AG09319 (cell line): ENCODE measurements at places on chromosomes 12 and 14.

GRCh38 chr12:7161811-7162210 lies 27.7 kb upstream of the PEX5 start:
- DNase-seq, result peak; percentile 47

- DNase-seq, result no peak
Observed at GRCh38 chr12:88960213-88960878, 380.1 kb upstream of the KITLG start.

DNA sequence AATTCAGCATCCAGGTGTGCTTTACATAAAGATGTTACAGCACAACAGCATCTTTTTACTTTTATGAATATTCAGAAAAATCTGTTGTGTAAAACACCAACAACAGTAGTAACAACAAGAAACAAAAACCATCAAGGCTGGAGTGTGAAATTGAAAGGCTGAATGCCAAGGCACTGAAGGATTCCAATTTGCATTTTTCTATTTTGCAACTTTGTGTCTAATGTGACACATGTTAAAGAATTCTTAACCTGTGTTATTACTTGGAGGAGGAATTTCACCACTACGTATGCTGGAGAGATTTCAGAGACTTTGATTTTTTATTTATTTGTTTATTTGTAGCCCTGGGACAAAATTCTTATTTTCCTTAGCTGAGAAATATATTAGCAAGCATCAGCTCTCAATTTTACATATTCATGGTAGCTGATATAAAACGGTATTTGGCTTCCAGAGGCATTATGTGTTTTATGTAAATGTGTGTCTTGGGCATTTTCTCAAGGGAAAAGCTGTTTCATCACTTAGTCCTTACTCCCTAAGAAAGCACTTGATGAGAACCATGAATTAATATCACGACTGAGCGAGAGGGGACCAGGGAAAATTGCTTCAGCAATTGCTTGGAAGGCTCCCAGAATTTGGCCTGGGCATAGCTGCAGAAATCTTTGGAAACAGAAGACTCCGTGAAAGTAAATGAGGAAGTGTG lies 475.4 kb downstream of the TMEM132D start:
- no peak for DNase-seq

DNA sequence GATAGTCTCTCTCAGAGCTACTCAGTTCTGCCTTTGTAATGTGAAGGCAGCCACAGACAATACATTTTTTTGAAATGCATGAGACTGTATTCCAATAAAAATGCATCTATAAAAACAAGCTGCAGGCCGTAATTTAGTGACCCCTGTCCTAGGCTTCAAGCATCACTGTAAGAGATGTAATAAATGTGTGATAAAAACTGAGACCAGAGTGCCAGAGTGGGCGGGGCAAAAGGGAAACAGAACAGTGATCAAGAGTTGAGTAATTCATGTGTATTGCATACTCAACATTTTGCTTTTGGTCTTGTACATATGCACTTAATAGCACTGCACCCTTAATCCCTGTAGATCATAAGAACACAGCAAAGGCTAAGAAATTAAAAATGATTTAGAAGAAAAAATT lies 743.5 kb downstream of the DIO2 start:
- DNase-seq, result no peak

DNA sequence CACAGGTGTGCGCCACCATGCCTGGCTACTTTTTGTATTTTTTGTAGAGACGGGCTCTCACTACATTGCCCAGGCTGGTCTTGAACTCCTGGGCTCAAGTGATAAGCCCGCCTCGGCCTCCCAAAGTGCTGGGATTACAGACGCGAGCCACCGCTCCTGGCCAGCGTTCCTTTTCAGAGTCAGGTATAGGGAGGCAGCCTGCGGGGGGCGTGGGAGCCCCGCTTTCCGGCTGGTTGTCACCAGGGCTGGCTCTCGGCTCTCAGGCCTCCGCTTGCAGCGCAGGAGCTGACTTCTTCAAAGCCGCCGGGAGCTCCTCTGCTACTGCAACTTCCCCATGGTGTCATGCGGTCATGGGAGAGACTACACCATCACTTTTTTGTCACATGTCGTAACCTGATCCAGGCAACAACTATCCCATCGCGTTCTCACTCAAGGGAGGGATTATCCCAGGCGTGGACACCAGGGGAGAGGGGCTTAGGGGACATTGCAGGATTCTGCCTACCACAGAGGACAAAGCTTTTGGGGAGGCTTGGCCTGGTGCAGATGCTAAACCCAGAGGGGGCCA lies 129.4 kb downstream of the SCARB1 start:
- DNase-seq, result no peak

GRCh38 chr14:101020834-101021370 lies 117.4 kb upstream of the RTL1 start:
- DNase-seq, result no peak

- DNase-seq, result no peak
Observed at GRCh38 chr12:26327975-26328644, 132.7 kb downstream of the SSPN start.

DNA sequence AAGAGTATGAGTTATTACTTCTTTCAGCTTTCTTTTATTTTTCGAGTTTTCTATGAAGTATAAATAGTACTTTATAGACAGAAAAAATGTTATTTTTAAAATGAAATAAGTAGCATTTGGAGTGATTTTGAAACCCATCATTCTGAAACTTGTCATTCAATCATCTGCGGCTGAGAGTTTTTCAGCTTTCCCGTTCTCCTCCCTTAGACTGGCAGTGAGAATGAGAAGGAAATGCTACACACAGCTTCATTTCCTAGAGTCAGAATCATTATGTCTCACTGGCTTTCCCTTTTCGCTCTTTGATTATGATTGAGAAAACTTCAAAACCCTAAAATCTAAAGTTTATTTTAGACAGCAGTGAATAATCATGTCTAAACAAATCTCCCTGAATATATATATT lies 33.7 kb upstream of the GNPNAT1 start:
- DNase-seq, result no peak

GRCh38 chr12:93380480-93381121 lies 2.9 kb downstream of the NUDT4 start:
- no peak for DNase-seq

DNA sequence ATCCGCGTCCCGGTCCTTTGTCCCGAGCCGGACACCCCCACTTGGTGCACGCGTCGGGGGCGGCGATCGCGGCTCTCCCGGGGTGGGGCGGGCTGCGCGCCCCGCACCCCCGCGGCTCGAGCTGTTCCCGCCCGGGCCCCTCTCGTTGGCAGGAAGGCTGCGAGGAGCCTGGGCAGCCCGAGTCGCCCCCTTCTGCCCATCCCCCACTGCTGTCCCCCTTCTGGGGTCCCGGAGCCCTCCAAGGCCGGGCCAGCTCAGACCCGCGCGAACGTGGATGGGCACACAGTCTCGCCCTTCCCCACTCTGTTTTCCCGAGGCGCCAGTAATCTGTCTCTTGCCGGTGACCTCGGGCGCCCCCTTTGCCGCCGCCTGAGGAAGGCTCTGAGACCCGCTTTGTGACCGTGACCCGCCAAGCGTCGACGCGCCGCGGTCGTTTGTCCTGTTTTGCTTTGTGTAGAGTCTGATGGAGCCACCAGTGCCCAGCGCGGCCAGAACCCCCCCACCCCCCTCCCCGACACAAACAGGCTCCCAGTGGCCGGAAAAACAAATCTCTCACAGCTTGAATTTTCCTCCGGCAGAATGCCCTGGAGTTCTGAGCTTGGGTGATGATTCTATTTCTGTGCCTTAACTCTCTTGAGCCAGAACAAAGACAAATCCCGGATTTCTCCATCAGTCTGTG lies 610 bp downstream of the C14orf132 start:
- DNase-seq, result no peak

- no peak for DNase-seq
Observed at GRCh38 chr14:104852280-104852663, 12.8 kb upstream of the CEP170B start.

DNA sequence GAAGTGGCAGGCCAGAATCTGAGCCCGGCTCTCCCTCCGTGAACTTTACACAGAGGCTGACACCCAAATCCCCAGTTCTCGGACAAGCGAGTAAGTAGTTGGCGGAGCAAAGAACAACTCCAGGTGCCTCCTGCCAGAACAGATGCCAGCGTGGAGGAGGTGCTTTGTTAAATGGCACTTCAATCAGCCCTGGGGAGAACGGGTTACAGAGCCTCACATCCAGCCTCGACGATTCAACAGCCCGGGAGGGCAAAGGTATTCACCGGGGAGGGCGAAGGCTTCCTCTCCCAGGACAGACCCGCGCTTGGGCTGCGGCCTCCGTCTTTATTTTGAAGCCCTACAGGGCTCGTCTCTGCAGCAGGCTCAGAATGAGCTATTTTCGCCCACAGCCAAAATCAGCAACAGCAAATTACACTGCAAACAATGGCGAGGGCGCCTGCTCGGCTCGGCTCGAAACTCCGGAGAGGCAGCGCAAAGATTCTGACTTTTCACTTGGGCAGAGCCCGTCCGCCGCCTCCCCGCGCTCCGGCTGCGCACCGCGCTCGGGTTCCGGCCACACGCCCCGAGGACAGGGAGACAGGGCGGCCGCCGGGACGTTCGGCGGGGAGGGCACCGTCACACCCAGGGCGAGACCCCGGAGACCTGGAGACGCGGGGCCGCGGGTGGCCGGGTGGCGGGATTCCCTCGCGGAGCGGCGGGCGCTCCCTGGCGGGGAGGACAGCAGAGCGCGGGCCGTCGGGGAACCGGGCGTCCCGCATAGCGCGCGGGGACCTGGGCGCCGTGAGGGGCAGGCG lies 811 bp downstream of the TMCC3 start:
- DNase-seq, result no peak

DNA sequence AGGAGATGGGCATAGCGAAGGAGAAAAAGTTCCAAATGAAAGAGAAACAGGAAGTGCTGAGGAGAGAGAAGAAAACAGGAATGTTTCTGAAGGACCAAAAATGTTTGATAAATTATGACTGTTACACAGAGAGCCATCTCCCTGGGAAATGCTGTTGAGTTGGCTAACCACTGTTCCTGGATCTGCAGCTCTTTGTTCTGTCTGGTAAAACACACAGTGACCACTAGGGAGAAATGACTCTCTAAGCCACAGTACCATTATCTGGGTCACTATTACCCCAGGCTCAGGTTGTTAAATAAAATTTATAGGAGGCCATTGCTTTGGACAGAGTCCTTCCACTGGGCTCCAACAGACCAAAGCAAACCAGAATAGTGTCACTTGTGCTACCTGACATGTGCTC lies 219.3 kb downstream of the CRADD start:
- no peak for DNase-seq

DNA sequence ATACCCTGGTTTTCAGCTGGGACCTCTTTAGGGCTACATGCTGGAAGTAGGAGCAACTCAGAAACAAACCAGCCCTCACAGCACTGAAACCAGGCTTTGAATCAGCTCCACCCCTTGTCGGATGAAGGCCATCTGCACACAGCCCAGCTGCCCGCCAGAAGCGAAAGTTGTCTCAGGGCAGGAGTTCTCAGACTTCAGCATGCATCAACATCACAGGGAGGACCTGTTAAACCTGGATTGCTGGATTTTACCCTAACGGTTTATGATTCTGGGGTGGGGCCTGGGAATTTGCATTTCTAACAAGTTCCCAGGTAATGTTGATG lies 10.9 kb downstream of the SYNDIG1L start:
- no peak for DNase-seq

DNA sequence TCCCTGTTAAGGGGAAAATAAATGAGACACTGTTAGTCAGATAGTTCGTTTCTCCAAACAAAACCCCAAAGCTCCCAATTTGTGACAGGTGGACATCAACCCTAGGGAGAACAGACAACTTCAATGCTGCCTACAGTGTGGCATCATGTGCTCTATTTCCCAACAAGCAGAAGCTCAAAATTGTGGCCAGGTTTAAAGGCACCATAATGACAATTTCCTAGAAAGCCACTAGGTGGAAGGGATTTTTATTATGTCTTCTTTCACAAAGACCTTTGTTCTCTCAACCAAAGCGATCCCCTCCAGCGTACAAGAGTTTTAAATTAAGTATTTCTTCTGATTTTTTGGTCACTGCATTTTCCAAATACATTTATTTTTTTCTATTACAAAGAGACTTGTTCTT lies 88.0 kb upstream of the MBIP start:
- no peak for DNase-seq

DNA sequence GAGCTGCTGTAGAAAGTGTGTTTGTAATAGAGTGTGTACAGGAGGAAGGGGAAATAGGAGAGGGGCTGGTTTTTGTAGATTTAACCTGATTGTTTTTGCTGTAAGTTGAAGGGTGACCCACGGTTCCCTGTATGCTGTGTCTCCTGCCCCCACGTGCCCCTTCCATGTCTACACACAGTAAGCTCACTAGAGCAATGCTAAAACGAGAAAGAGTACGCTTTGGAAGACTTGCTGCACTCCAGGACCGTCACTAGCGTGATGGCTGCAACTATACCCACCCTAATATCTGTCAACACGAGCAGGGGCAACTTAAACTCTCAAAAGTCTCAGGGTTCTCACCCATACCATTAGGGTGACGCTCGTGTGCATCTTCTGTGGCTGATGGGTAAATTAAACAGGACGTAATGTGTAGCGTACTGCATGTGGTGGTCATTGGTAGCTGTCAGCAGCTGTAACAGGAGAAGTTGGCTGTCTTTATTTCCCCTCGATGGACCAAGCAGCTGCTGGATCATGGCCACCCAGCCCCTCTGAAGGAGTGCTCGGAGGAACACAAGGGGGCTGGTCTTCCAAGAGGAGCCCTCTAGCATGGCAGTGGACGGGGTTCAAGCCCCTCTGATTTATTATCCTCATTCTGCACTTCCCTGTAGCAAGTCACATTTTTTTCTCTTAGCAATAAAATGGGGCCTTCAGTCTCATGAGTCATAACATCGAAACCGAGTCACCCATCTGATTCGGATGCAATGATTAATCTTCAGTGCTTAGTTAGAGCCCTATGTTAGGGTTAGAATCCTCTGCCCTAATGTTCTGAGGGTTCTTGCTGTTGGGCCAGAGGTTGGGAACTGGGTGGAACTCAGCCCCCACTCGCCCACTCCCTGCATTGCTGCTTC lies 14.0 kb downstream of the CCND2 start:
- DNase-seq, result no peak

- no peak for DNase-seq
Observed at GRCh38 chr12:22416801-22417200, 82.3 kb upstream of the ST8SIA1 start.

DNA sequence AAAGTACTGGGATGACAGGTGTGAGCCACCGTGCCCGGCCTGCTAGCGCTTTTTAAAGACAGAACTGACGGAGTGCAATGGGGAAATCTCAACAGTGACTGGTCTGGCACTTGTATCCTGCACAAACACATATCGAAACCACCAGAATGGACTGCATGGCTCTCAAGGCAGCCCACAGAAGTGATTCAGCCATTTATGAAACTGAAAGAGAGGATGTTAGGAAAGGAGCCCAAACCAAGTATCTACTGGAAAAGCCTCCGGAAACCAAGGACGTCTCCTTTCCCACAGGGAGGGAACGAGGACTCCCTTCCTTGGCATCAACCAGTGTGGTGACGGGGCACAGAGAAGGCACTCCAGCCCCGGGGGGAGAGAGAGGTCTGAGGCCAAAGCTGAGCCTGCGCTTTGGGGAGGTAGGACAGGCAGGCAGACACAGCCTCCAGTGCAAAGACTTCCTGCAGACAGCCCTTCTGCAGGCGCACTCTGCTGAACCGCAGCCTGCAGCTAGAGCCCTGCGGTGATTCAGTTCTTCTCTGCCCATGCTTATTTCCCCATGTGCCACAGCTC lies 16.5 kb downstream of the SLC15A4 start:
- no peak for DNase-seq
